Smooth muscle cell of the pulmonary artery (primary cell): ENCODE measurements at places on chromosomes 1 and 21. TPM values are rescaled to one million over a fixed set of nuclear protein-coding genes. Genes with fewer than 3 reads are reported as not detected.

Gene NPR1
- 1.0 and 1.2 TPM in 2 replicates for total RNA-seq

Gene CFHR4
- total RNA-seq = not detected in 2 replicates

Gene YY1AP1
- total RNA-seq = 33.3 and 35.3 TPM in 2 replicates

Gene OLIG1
- total RNA-seq = not detected in 2 replicates

Gene RIMKLA
- total RNA-seq = under 0.01 and 0.20 TPM in 2 replicates

Gene C1orf50
- total RNA-seq = 2.9 and 3.3 TPM in 2 replicates

Gene PROK1
- not detected in 2 replicates for total RNA-seq

Gene BMP8A
- 0.13 and 0.33 TPM in 2 replicates for total RNA-seq
